NCI-H345 (cell line): ENCODE measurements at places on chromosomes 5 and 9.
A peak's percentile ranks its signal among the peaks of the same experiment; 100 is the strongest.

DNA sequence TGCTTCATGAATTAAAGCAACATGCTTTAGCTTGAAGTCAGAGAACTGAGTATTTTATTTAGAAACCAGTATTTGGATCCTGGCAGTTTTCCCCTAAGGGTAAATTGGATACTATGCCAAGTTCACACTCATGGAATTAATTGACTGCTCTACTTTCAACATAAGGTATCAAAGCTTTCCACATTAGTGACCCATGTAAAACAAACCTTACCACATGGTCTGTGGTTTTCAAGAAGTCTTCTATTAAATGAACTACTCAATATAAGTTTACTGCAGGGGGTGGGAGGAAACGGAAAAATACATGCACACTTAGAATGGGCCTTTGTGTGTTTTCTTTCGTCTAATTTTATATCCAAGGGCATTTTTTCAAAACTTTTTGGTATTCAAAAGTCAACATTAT lies 232.0 kb upstream of the FBXL7 start:
- no peak for DNase-seq

GRCh38 chr9:37251452-37251851 lies 131.1 kb downstream of the ZCCHC7 start:
- peak; percentile 63 for DNase-seq

DNA sequence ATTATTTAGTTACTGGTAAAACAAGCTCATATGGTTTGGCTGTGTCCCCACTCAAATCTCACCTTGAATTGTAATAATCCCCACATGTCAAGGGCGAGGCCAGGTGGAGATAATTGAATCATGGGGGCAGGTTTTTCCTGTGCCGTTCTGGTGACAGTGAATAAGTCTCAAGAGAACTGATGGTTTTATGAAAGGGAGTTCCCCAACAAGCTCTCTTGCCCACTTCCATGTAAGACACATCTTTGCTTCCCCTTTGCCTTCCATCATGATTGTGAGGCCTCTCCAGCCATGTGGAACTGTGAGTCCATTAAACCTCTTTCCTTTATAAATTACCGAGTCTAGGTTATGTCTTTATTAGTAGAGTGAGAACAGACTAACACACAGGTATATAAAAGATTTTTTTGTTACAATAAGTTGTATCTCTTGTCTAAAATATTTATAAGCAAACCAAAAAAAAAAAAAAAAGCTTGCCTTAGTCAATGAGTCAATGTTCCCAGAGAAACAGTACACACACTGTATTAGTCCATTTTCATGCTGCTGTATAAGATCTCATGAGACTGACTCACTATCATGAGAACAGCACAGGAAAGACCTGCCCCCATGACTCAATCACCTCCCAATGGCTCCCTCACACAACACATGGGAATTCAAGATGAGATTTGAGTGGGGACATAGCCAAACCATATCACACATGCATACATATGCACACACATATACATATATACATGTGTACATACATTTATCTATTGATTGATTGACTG lies 138.3 kb downstream of the BASP1 start:
- no peak for DNase-seq

DNA sequence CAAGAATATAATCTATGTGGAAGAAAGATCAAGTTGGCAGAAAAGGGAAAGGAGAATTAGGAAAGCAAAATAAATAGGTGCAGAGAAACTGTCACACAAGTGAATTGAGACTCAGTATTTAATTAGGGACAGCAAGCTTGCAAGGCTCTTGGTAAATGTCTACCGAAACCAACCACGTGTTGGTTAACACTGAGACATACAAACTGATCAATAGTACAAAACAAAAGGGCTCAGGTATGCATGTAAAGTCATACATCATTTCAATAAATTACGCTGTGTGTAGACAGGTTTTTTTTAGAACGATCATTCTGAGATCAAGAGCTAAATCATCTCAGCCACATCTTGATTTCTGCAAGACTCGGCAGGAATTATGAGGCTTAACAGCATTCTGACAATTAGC lies 225.4 kb downstream of the EBF1 start:
- DNase-seq: no peak

DNA sequence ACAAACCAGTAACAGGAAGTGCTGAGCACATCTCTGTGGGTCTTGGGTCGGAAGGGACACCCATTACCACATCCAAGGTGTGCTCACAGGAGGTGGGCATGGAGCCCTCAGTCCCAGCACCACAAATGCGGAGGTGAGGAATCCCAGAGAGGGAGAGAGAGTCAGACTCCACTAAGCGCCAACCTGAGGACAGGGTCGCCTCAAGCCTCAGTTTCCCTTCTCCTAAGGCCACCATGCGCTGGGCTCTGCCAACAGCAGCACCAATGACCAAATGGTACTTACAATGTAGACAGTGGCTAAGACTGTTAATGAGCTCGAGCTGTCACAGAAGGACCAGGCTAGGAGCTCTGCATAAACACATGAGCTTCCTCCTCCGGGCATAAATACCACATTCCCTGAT lies 43.1 kb downstream of the BICD2 start:
- DNase-seq: no peak

DNA sequence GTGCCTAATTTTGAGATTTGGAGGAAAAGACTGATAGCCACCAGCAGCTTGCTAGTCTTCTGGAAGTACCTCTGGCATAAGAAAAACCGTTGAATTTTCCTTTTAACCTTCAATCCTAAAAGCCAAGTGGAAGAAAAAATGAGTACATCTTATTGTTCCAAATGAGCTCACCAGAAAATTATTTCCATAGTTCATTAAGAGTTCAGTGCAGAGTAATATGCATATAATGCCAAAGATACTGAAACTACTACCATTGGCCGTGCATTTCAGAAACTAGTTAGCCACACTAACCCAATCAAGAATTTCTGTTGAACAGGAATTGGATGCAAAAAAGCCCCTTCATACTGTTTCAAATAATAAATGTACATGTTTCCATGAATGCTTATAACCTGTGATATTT lies 607.9 kb downstream of the KCTD16 start:
- no peak for DNase-seq

DNA sequence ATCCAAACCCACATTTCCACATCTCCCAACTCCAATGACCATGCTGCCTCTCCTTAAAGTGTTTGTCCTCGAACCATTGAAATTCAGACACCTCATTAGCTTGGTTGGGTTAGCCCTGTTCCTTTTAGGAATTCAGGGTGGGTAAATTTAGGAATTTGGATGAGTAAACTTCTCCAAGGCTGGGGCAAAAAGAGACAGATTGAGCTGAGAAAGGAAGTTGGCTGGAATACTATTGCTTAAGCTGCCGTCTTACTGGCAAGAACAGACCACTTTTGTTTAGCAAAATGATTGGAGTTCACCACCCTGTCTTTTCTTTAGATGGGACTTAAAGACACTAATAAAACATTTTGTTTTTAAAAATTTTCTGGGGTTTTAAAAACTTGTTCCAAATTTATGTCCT lies 143.6 kb upstream of the GDNF start:
- DNase-seq: no peak

DNA sequence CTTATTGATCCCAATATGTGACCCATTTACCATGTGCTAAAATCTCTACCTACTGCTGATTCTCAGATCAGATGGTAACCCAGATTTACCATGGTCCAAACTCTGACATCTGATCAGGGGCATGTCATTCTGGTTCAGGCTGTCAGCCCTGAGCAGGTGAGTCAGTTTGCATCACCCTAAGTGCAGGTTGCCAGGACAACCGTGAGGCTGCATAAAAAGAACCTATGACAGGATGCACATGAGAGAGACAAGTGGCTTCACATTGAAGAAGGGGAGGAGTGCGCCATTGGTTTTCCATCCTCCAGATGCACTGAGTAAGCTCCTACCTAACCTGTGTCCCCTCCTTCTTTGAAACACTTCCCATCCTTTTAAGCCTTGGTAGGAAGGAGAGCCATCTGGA lies 801 bp upstream of the PRSS3 start:
- DNase-seq: peak; percentile 61

- DNase-seq: no peak
Observed at GRCh38 chr9:7676609-7677156, 122.9 kb downstream of the DMAC1 start.

GRCh38 chr9:126704892-126705766 lies 91.4 kb downstream of the LMX1B start:
- peak; percentile 73 for DNase-seq

GRCh38 chr9:136464241-136464640 lies 18.6 kb downstream of the SEC16A start:
- no peak for DNase-seq

DNA sequence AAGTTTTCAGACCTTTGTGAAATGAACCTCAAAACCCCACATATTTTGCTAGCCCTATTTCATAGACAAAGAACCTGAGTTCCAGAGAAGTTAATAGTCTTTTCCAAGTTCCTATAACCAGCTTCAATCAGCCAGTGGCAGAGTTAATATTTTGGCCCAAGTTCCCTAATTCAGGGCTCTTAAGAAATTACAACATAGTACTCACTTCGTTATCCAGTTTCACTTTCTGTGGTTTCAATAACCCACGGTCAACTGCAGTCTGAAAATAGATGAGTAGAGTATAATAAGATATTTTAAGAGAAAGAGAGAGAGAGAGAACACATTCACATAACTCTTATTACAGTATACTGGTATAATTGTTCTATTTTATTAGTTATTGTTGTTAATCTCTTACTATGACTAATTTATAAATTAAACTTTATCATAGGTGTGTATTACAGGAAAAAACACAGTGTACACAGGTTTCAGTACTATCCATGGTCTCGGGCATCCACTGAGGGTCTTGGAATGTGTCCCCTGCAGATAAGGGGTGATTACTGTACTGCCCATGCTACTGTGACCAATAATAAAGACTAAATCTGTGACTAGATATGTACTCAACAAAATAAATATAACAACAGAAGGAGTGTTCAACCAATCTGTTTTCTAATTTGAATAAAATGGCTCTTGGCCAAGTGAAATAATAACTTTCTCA lies 9.3 kb upstream of the MYOT start:
- no peak for DNase-seq

- no peak for DNase-seq
Observed at GRCh38 chr5:137665678-137666460, 70.0 kb downstream of the KLHL3 start.

- no peak for DNase-seq
Observed at GRCh38 chr5:98794414-98795080, 21.1 kb downstream of the RGMB start.

- no peak for DNase-seq
Observed at GRCh38 chr5:3858524-3858923, 262.9 kb downstream of the IRX1 start.

GRCh38 chr9:134405527-134405926 lies 79.3 kb downstream of the RXRA start:
- DNase-seq: no peak

- no peak for DNase-seq
Observed at GRCh38 chr5:60826653-60827052, 17.4 kb downstream of the ELOVL7 start.

DNA sequence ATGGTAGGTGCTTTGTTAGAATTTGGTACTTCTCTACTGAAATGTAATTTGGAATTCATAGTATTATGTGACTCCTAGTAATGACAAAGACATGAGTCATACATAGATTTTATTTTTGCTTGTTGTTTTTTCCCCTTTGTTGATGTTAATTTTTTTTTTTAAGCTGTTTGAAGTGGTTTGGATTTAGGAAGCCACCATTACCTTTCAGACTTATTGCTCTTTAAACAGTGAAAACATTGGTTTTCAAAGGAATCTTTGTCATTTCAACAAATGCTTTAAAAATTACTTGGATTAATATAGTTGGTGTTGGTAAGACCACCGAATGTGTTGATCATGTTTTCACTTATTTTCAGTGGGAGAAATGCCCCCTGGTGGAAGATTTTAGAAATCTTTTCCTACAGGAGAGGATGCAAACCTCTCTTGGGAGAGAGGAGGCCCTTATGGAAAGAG lies 170.1 kb upstream of the PITX1 start:
- DNase-seq: no peak

GRCh38 chr9:7828334-7828733 lies 28.8 kb upstream of the DMAC1 start:
- no peak for DNase-seq

DNA sequence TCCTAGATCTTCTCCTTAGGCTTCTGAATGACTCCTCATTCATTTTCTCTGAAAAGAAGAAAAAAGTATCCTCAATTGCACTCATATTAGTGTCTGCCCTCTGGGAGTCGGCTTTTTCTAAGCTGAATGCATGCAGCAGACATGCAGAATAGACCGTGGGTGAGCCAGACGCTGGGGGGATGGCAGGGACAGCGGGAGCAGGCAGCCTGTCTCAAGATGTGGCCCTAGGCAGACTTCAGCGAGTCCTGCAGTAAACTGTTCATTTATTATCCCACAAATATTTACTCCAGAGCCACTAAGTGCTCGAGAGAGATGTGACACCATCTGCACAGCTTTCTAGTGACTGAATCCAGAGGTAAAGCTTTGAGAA lies 164.9 kb upstream of the RAI14 start:
- no peak for DNase-seq

GRCh38 chr5:44774279-44774880 lies 34.4 kb upstream of the MRPS30 start:
- peak; percentile 21 for DNase-seq

GRCh38 chr9:113876993-113877368 lies 872 bp downstream of the ZNF618 start:
- DNase-seq: no peak

GRCh38 chr5:180358179-180358578 lies 5.0 kb upstream of the GFPT2 start:
- DNase-seq: no peak

- peak; percentile 8 for DNase-seq
Observed at GRCh38 chr5:112594095-112594850, 143.4 kb upstream of the APC start.

DNA sequence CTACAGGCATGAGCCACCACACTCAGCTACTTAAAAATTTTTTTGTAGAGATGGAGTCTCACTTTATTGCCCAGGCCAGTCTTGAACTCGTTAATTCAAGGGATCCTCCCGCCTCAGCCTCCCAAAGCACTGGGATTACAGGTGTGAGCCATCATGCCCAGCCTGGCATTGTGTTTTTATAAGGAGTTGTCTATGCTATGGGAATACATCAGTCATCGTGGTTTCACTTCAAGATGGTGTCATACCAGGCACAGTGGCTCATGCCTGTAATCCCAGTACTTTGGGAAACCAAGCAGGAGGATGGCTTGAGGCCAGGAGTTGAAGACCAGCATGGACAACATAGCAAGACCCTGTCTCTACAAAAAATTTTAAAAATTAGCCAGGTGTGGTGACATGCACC lies 49.7 kb downstream of the CYSTM1 start:
- DNase-seq: no peak

- no peak for DNase-seq
Observed at GRCh38 chr9:5549658-5550650, 39.6 kb downstream of the PDCD1LG2 start.

DNA sequence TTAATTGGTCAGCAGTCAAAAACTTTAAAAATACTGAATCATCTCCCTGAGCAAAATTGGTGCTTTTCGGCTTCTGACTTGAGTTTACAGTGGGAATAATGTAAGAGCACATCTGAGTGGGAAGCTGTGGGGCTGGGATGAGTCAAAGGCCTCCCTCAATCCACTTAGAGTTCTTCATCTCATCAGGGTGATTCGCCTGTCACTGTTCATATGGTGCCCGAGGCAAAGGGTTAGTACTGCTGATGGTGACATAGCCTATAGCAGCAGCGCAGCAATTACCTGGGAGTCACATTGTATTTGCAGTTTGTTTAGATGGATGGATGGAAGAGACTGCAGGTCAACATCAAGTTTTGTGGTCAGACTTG lies 113.8 kb upstream of the ZNF608 start:
- DNase-seq: no peak

- peak; percentile 62 for DNase-seq
Observed at GRCh38 chr5:77168879-77169244, 41.6 kb upstream of the PDE8B start.

GRCh38 chr5:156991714-156992113 lies 28.7 kb upstream of the TIMD4 start:
- DNase-seq: no peak

GRCh38 chr5:71939452-71940230 lies 167.6 kb upstream of the MAP1B start:
- peak; percentile 56 for DNase-seq
